ENCODE measurements at places on chromosomes 12 and 14. TPM values are rescaled to one million over a fixed set of nuclear protein-coding genes. Genes with fewer than 3 reads are reported as not detected.

- peak; percentile 34 for DNase-seq
Observed at GRCh38 chr14:77339407-77339806, 18.6 kb downstream of the GSTZ1 start.

GRCh38 chr14:70148911-70149595 is 39.7 kb downstream of the SLC8A3 start:
- DNase-seq, result no peak

DNA sequence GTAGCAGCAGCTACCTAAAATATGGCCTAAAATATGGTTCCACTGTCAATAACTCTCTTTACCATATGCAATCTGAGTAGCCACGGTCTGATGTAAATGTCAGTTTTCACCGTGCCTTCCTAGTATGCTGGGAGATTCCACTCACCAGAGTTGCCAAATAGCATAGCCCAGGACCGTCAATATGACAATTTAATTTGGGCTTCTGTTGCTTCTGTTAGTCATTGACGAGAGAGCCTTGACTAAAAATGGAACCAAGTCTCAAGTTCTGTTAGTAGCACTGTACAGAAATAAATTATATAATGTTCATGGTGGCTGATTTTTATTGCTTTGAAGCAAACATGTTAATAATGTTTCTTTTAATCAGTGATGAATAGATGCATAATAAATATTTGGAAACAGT is 348.4 kb downstream of the BCAT1 start:
- DNase-seq, result no peak

DNA sequence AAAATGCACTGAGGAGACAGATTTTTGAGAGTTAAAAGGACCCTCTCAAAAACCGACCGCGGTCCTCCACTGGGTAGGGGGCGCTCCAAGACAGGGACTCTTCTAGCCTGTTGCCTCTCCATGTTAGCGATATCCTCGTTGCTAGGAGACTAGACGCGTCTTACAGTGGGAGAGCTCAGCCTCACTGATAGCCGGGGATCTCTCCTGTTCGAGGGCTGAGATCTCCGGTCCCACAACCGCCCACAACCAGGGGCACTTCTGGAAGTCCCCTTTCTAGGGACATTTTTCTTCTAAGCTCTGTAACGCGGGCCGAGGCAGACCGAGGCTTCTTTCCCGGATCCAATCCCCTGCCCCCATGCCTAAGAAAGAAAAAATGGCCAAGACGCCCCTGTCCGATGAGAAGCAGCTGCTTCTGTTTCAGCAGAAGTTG is 21.3 kb downstream of the FKBP11 start:
- DNase-seq, result peak; percentile 62

GRCh38 chr14:90645842-90646443 is 170.3 kb downstream of the TTC7B start:
- DNase-seq, result no peak

GRCh38 chr12:99670635-99671034 is 23.1 kb downstream of the GARIN6 start:
- no peak for DNase-seq

DNA sequence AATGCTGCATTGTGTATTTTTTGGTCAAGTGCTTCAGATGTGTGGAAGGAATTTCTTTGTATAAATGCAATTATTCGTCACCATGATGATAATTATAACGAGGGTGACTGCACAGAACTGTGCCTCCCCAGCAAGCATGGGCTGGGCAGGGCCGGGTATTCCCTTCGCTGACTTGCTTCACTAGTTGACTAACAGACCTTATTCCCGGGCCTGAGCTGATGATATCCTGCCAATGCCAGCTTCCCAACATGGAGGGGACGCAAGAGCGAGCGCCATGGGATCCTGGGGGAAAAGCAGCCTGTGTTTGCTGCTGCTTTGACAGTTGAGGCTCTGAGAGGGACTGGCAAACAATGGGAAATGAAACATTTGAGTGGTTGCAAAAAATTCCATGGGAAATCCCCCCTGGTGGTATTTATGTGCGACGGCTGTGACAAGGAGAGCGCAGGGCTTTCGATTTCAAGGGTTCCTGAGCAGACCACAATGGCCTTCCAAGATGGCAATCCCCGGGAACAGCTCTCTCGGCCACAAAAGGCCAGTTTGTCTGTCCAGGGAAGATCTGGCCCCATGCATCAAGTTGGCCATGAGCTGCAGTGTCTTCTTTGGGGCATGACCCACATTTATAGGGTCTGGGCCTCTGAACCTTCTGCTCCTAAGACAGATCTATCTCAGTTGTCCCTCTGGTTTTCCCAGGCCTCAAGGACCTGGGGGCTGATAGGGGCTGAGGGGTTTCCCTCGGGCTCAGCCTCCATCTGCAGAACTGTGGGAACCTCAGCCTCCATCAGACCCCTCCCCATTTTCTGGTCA is 21.9 kb upstream of the MAP1LC3B2 start:
- no peak for DNase-seq

DNA sequence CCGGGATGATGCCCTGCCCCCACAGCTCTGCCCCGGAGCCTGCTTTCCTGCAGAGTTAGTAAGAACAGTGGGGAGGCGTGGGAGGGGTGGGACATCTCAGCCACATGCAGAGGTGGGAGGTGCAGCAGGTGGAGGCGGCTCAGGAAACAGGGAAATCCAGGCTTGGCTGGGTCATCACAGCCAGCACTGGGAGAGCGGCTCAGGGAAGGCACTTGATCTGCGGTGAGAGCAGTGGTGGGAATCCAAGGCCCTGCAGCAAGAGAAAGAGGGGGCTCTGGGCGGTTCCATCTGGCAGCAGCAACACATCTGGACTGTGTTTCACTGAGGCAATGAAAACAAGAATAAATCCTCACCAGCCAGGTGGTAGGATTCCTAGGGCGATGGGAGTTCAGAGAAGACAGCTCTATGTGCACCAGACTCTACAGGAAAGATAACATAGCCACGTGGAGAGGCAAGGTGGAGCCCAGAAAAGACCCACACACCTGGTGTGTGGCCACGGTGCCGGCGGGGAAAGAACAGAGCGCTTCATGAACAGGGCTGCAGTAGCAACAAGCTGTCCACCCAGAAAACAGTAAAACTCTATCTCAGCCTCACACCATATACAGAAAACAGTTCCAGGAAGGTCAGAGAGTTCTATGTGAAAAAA is 57.6 kb downstream of the CCDC85C start:
- DNase-seq, result no peak

DNA sequence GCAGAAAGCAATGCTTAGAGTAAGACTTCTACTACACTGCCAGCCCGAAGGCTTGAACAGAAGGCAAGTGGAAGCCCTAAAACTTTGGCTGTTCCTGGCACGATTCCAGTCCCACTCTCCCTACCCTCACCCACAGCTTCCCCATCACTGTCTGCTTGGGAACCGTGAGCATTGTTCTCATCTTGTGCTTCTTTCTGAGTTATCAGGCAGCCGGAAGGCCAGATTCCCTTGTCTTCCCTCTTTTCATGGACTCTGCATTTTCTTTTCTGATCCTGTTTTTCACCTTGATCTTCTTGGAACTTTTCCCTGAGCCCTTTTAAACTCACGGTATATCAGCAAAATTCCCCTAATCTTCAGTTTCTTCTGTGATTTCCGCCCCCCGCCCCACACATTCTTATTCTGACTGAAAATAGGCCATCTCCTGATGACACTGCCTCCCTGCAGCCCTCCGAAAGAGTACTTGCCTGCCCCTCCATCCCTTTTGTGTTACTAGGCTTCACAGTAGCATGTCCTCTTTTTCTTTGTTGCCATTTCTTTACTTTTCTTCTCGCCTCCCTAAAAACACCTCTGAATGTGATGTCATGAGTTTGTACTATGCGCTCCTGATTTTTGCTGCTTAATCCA is 29.9 kb downstream of the RCOR1 start:
- DNase-seq, result no peak

- no peak for DNase-seq
Observed at GRCh38 chr14:67493092-67493717, 4.7 kb upstream of the TMEM229B start.

DNA sequence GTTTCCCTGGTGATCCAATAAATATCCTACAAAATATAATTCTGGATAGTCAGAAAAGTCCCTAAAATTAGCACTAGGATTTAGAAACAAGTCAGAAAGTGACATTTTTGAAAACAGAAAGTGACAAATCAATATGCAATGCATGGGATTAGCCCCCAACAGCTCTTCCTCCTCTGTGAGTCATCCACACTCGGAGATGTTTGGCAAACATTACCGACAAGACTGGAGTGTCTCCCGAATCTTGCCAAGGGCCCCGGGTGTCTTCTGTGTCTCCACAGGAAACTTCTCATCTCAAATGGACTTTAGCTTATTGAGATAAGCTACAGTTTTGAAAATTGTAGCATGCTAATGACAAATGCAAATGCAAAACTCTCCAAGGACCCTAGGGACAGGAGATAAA is 398.9 kb upstream of the CCDC196 start:
- no peak for DNase-seq

DNA sequence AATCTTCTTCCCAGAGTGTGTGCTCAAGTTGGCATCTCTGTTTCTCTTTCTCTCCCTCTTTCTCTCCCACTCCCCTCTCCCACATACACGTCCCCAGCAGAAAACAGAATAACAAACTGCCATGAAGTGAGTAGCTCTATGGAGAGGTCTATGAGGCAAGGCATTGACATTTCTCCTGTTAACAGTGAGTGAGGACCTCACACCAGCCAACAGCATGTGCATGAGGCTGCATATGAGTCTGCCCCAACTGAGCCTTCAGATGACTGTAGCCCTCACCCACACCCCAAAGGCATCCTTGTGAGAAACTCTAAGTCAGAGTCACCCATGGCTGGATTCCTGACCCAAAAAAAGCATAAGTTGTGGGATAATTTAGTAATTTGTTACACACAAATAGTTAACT is 50.4 kb downstream of the MAGOHB start:
- no peak for DNase-seq

- DNase-seq, result no peak
Observed at GRCh38 chr12:16726879-16727278, 120.9 kb upstream of the LMO3 start.

- no peak for DNase-seq
Observed at GRCh38 chr12:108047071-108047550, 82.0 kb upstream of the WSCD2 start.

Gene RTL1
- polyA plus RNA-seq, result not detected

Gene ANKS1B
- 0.22 TPM for polyA plus RNA-seq

Gene FZD10
- polyA plus RNA-seq, result not detected

Gene OVCH1
- 0.22 TPM for polyA plus RNA-seq

Gene RFLNA
- not detected for polyA plus RNA-seq
